Calu3 (cell line): ENCODE measurements at places on chromosomes 1 and 21. TPM values are rescaled to one million over a fixed set of nuclear protein-coding genes. Genes with fewer than 3 reads are reported as not detected.
A peak's percentile ranks its signal among the peaks of the same experiment; 100 is the strongest.

GRCh38 chr1:94677714-94678113 lies 136.2 kb upstream of the F3 start:
- DNase-seq, result no peak

- no peak for DNase-seq
Observed at GRCh38 chr1:27804791-27805190, 25.8 kb upstream of the PPP1R8 start.

DNA sequence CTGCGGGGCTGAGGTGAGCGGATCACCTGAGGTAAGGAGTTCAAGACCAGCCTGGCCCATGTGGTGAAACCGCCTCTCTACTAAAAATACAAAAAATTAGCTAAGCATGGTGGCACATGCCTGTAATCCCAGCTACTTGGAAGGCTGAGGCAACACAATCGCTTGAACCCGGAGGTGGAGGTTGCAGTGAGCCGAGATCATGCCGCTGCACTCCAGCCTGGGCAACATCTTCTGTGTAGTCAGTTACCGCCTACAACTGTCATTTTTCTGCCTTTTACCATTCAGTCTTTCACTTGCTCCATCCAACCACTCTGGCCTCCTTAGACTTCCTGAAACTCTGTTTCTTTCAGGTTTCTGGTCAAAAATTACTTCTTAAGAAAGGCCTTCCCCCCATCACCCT lies 2.2 kb downstream of the MYCBP start:
- no peak for DNase-seq

DNA sequence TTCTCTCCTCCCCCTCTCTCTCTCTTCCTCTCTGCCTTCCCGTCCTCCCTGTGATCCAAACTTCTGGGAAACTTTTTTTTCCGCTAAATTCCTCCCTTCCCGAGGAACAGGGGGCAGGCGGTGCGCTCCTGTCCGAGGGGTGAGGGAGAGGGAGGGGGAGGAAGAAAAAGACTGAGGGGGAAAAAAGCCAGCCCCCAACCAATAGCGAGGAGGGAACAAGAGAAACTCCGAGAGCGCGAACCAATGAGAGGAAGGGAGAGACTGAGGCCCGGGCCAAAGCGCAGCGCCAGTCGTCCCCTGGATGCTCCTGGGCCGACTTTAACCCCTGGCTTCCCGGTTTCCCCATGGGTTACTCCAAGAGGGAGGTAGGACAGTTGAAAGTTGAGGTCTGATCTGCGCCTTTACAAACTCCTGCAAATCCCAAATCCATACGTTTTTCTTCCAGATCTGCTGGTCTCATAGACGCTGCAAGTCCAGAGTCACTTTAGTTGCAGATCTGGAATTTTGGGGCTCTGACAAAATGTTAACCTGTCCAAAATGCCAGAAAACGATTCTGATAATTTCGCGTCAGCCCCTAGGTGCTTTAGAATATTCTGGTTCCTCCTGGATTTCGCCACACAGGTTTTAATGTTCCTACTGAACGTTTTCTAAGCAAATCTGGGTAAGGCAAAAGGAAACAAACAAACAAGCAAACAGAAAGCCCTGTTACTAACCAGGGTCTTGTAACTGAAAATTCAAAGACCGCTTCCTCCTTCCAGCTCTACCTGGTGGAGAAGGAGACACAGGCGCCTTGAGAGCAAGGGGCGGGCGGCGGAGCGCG lies at the start of gene TBX15:
TBX15 (minus strand) TSS at position 158 of the 820 bp plus-strand sequence. CDS start 548 bp downstream, outside the sequence.
- no peak for DNase-seq

DNA sequence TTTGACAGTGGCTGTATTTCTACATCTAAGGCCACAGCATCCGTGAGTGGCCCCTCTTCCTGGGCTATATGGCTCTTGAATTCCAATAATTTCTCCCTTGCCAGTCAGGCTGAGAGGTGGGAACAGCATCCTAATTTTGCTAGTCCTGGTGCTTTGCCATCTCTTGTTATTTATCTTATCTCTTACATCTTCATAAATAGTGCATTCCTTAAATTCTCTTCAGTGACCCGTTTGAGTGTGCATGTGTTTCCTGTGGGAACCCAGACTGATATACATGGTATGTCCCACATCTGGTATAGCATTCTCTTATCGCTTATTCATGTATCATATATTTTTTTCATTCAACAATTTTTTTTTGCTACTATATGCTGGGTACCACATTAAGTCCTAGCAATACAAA lies 9.9 kb downstream of the S100A11 start:
- DNase-seq, result no peak

- no peak for DNase-seq
Observed at GRCh38 chr1:19356266-19356665, 44.1 kb downstream of the SLC66A1 start.

The DMBX1 gene
- total RNA-seq, result 0.88 and 2.3 TPM in 2 replicates

The OLIG2 gene
- total RNA-seq, result not detected in 2 replicates

GRCh38 chr21:25855576-25855975 lies 120.8 kb downstream of the GABPA start:
- no peak for DNase-seq

The NBL1 gene
- 100 and 112 TPM in 2 replicates for total RNA-seq

GRCh38 chr1:39268112-39268581 lies 63.7 kb downstream of the MACF1 start:
- DNase-seq, result no peak

The TMEM269 gene
- 0.94 and 1.7 TPM in 2 replicates for total RNA-seq

The LY9 gene
- not detected in 2 replicates for total RNA-seq

DNA sequence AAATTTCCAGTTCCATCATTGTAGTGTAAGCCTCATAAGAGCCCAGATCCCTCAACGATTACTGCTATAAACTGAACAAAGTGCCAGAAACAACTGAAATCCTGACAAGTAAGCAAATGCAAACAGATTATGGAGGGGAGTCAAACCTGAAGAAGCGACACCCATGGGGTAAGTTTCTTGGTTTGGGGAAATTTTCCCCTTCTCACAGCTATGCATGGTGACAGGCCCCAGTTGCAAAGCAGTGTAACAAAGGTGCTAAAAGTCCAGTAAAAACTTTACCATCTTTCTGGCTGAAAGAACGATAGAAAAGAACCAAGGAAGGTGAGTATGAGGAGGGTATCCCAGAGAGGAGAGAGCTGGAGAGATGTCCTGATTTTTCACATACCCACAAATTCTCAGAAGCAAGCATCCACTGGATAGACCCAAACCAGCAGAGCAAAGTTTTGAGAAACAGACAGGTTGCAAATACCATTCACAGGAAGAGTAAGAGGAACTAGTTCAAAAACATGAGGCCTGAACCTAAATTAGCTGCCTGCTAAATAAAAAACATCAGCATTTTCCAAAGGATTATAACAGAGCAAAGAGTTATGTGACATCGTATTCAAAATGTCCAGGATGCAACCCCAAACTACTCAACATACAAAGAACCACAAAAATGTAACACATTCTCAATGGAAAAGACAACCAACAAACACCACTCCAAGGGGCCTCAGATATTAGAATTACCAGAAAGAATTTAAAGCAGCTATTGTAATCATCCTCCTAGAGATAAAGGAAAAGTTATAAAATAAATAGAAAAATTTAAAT lies 14.5 kb downstream of the SCYL3 start:
- no peak for DNase-seq

DNA sequence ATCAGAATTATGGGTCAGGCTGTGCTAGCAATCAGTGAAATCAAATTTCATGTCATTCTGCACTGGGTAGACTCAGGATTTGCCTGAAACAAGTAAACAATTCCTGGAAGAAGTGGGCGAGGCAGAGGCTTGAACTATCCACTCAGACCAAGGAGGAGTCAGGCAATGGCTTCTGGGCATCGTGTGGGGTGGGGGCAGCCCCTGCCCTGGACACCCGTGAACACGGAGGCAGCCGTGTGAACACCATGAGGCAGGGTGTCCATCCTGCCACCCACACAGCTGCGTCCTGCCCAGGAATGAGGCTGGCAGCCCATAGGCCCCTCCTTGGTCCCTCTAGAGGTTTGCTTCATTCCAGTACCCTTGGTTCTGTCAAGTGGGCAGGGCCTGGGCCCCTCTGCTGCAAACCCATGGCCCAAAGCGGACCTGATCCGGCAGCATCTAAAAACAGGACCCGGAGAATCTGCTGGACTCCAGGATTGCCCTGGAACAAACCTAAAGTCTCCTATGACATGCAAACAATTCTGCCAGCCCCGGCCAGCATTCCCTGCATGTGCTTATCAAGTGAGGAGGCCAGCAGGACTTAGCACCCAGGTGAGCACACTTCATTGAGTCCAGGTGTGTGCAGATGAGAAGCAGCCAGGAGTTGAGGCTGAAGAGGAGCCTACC lies 69.5 kb downstream of the PDE9A start:
- DNase-seq, result no peak

GRCh38 chr1:219657186-219657585 lies 44.3 kb upstream of the ZC3H11B start:
- DNase-seq, result no peak

GRCh38 chr1:211353562-211354212 lies 27.1 kb downstream of the TRAF5 start:
- no peak for DNase-seq

GRCh38 chr1:60461925-60462595 lies 388.5 kb upstream of the C1orf87 start:
- DNase-seq, result no peak

GRCh38 chr1:92409946-92410549 lies 76.7 kb downstream of the GFI1 start:
- no peak for DNase-seq

DNA sequence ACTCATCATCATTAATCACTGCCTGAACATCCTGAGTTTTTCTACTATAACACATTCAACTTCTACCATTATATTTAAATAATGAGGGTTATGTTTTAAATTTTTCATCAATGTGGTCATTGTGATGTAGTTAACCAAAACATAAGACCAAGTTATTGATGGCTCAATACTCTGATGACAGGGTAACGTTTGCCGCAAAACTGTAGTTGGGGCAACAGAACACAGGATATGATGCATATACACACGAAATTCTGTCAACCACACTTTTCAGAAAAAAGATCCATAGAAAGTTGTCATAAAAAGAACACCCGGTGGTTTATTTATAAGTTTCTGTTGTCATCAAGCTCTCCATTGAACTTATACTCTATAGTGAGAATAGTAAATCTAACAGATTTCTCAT lies 121.7 kb upstream of the COL11A1 start:
- no peak for DNase-seq

The VAMP3 gene
- 57.8 and 65.9 TPM in 2 replicates for total RNA-seq

- no peak for DNase-seq
Observed at GRCh38 chr21:34122047-34122446, 48.7 kb downstream of the MRPS6 start.

DNA sequence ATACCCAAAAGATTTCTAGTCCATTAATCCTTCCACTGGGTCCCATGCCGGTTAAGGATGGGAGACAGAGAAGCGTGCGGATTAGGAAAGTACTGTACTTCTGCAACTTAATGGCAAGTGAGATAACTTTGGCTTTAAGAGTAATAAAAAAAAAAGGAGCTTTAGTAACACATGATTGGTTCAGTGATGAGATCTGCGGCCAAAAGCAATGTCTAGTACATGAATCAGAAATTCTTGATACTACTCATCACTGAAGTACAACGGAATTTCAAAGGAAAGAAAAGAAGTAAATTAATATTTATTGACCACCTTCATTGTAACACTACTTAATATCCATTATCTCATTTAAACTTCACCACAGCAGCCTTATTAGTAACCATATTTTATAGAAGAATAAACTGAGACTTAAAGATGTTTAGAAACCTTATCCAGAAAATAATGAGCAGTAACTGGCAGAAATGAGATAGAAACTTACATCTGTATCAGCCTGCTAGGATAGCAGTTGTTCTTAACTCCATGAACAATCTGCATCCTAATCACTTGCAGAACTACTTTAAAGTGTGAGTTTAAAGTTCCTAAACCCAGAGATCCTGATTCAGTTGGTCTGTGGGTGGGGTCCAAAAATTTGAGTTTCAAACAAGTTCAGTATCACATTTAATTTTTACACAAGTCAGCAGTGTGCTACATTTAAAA lies 14.1 kb upstream of the NUF2 start:
- no peak for DNase-seq

DNA sequence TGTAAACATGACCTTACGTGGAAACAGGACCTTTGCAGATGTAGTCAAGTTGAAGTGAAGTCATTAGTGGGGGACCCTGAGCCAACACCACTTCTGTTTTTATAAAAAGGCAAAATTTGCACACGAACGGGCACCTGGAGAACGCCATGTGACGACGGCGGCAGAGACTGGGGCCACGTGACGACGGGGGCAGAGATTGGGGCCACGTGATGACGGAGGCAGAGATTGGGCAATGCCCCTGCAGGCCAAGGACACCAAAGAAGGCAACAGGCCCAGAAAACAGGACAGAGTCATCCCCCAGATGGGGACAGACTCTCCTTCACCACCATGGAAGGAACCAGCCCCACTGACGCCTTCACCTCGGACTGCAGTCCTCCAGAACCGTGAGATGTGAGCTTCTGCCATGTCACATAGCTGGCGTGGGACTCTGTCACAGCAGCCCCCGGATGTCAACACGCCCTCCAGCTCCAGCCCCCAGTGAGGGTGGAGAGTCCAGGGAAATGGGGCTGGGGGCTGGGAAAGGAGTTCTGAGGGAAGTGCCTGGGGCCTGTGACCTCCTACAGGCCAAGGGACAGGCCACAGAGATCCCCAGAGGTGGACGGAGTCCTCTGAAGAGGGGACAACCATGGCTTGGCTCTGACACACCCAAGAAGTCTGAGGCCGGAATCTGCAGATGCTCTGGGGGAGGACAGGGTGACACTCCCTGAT lies 4.0 kb downstream of the KRTAP12-4 start:
- DNase-seq, result no peak

The COL24A1 gene
- not detected in 2 replicates for total RNA-seq

The S100A13 gene
- total RNA-seq, result 104 and 117 TPM in 2 replicates

- DNase-seq, result no peak
Observed at GRCh38 chr1:232657426-232658005, 27.6 kb upstream of the SIPA1L2 start.

DNA sequence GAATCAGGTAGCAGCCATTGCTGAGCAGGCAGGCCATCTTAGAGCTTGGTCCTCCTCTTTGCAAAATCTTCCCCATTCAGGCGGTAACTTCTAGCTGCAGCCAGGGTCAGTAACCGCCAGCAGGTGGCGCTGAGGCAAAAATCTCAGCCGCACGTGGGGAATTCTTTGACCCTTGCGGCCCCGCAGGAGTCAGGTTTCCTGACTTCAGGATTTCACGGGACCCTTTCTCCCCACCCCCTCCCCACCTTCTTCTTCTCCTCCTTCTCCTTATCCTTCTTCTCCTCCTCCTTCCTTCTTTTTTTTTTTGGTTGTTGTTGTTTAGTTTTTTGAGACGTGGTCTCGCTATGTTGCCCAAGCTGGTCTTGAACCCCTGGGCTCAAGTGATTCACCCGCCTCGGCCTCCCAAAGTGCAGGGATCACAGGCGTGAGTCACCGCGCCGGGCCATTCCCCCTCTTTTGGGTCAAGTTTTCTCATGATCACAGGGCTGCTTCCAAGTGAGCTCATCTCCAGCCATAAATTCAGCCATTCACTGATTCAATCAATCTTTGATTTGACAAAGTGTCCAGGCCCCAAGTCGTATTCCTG lies 33.4 kb upstream of the TENT5B start:
- peak; percentile 63 for DNase-seq

GRCh38 chr21:34795548-34796180 lies 126.9 kb downstream of the CLIC6 start:
- no peak for DNase-seq

GRCh38 chr1:225899044-225899925 lies 10.3 kb upstream of the LEFTY1 start:
- DNase-seq, result no peak

The SLC5A3 gene
- 15.8 and 15.9 TPM in 2 replicates for total RNA-seq
